ENCODE measurements at places on chromosomes 7 and 10.

GRCh38 chr10:13784067-13784466 lies 197.3 kb downstream of the PRPF18 start:
- DNase-seq: peak; percentile 21

GRCh38 chr10:8269976-8270375 lies 215.5 kb downstream of the GATA3 start:
- no peak for DNase-seq

GRCh38 chr10:100670828-100671479 lies 74.4 kb upstream of the PAX2 start:
- DNase-seq: no peak

DNA sequence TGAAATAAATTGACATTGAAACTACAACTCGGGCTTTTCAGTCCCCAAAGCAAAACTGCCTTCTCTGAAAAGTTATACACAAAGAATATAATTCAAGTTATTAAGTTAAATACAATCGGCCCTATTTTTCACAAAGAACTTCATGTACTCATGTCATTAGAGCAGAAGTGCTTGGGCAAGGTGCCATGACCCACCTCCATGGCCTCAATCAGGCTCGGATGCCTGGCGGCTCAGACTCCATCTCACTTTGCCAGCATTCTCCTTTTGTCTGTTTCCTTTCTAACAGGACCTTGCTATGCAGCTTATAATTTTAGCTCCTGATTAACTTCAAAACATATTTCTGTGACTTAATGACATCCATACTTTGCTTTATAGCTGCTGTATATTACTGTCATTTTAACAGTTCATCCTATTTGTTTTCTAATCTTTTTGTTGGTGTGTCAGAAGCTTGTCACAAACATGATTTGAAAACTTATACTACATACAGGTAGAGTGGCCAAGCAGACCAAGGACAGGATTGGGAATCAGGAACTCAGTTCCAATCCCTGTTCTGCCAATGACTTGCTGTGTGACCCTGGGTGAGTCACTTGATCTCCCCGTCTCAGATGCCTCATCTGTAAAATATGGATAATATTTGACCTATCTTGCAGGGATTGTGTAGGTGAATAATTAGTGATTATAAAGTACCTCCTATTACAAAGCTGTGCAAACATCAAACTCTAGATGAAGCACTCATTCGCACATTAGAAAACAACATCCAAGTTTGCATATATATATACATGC lies 60.8 kb upstream of the ITGA8 start:
- no peak for DNase-seq

- DNase-seq: no peak
Observed at GRCh38 chr10:31977440-31978155, 49.0 kb upstream of the ARHGAP12 start.

GRCh38 chr10:116270771-116271592 lies 2.0 kb downstream of the GFRA1 start:
- DNase-seq: no peak

GRCh38 chr7:117279931-117280557 lies 42.8 kb downstream of the WNT2 start:
- no peak for DNase-seq
